ENCODE measurements at places on chromosomes 12 and 14.

- DNase-seq, result no peak
These were observed 10.2 kb downstream of the EP400 start for GRCh38 chr12:131959641-131960589.

- no peak for DNase-seq
These were observed 962.6 kb downstream of the AACS start for GRCh38 chr12:126027825-126028224.

DNA sequence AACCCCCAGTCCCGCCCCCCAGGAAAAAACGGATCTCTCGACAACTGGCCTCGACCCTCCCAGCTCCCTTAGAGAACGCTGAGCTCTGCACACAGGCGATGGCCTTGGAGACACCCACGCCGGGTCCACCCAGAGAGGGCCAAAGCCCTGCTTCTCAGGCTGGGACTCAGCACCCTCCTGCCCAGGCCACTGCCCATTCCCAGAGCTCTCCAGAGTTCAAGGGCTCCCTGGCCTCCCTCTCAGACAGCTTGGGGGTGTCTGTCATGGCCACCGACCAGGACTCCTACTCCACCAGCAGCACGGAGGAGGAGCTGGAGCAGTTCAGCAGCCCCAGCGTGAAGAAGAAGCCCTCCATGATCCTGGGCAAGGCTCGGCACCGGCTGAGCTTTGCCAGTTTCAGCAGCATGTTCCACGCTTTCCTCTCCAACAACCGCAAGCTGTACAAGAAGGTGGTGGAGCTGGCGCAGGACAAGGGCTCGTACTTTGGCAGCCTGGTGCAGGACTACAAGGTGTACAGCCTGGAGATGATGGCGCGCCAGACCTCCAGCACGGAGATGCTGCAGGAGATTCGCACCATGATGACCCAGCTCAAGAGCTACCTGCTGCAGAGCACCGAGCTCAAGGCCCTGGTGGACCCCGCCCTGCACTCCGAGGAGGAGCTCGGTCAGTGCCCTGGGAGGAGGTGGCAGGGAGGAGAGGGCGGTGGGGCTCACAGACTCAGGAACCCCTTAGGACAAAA lies 95.8 kb downstream of the LGMN start:
- DNase-seq, result no peak

DNA sequence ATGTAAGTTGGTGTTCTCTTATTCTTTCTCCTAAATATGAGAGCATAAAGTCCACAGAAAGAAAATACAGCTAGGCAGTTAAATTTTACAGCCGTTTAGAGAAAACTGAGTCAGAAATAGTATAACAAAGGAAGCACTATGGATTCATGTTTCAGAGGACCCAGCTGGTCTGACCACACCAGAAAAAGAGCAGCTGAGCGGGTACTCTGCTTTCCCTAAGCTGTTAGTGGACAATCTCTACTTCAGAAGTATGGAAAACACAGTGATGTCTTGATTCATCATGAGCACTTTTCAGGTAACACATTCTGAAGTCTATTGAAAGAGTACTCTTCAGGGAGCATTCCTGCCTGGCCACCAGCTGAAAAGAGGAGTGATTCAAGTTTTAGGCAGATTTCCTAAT lies 12.4 kb downstream of the PPM1H start:
- no peak for DNase-seq

- DNase-seq, result no peak
These were observed 1.1 kb upstream of the AQP5 start for GRCh38 chr12:49960474-49961110.

DNA sequence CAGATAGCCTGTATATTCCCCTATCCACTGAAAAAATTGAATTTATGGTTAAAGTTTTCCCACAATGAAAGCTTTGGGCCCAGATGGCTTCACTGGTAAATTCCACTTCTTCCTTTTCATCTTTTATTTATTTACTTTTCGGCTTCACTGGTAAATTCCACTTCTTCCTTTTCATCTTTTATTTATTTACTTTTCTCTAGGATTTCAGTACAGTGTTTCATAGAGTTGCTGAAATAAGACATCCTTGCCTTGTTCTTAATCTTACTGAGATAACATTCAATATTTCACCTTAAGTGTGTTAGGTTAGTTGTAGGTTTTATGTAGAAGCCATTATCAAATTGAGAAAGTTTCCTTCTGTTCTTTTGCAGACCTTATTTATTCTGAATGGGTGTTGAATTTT lies 18.9 kb upstream of the KLRG1 start:
- DNase-seq, result no peak

- DNase-seq, result no peak
These were observed 56.4 kb downstream of the RASSF9 start for GRCh38 chr12:85779768-85780167.

DNA sequence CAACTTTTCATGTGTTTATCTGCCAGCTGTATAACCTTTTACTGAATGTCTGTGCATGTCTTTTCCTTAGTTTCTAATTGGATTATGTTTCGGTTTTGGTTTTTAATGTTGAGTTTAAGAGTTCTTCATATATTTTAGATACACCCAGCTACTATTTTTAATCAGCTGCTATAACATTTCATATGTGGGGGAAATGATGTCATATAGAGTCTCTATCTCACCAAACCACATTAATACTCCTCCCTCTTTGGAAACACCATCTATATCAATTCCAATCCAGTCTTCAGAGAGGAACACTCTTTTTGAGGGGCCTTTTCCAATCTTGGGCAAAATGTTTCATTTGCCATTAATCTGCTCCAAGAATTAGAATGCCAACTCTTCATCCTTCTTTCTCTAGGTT lies 28.5 kb upstream of the GCH1 start:
- no peak for DNase-seq

DNA sequence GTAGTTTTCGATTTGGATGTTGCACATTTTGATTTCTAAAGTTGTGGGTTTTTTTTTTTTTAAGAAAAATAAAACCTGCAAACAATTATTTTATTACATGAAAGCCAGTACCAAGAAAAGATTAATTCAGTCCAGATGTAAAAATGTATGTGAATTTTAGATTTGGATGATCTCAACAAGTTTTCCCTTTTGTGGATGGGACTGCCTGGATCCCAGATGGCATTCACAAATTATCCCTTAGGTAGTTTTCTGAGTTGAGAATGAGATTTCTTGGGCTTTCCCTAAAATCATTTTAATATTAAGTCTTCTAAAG lies 2.8 kb downstream of the FRMD6 start:
- no peak for DNase-seq

DNA sequence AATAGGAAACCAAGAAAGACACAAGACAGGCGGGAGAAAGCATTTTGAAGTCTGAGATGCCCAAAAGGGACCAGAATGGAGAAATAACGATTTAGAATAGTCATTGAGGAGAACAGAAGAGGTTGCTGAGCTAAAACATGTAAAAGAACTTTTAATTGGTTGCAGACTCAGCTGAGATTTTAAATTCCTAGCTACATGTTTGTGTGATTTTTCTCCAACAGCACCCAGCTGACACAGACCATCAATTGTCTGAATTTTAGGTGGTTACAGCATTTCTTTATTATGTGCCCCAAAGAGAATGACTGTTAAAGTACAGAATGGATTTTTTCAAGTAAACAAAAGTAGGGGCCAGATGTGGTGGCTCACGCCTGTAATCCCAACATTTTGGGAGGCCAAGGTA lies 50.3 kb downstream of the BAZ1A start:
- DNase-seq, result no peak

DNA sequence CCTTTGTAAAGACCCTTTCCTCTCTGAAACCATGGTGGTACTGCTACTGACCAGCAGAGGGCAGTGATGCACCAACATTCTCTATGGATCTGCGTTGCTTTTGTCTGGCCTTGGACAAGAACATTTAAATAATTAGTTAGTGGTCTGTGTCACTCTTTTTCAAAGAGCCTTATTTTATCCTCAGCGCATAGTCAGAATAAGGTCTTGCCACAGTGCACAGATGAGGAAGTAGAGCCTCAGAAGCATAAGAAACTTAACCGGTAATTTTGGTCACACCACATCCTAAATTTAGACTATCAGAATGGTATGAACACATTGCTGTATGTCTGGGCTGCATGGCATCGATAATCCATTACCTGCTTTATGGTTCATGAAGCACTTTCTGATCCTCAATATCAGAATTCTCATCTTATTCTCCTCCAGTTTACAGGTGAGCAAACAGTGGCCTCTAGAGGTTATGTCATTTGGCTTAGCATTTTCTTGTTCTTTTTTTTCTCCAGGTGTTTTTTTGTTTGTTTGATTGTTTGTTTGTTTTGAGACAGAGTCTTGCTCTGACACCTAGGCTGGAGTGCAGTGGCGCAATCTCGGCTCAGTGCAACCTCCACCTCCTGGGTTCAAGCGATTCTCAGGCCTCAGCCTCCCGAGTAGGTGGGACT lies 23.7 kb upstream of the IFT81 start:
- DNase-seq, result peak; percentile 23

- no peak for DNase-seq
These were observed 9.4 kb downstream of the COX16 start for GRCh38 chr14:70350078-70350477.

- DNase-seq, result no peak
These were observed 113.9 kb downstream of the PRIMA1 start for GRCh38 chr14:93674343-93674742.

- no peak for DNase-seq
These were observed 36.6 kb downstream of the PCNX1 start for GRCh38 chr14:70943838-70944237.

GRCh38 chr14:90846511-90846910 lies 30.3 kb upstream of the TTC7B start:
- no peak for DNase-seq

- DNase-seq, result no peak
These were observed 6.5 kb downstream of the HIP1R start for GRCh38 chr12:122841544-122842321.

- DNase-seq, result no peak
These were observed 192.2 kb upstream of the LMNTD1 start for GRCh38 chr12:25745281-25745680.

DNA sequence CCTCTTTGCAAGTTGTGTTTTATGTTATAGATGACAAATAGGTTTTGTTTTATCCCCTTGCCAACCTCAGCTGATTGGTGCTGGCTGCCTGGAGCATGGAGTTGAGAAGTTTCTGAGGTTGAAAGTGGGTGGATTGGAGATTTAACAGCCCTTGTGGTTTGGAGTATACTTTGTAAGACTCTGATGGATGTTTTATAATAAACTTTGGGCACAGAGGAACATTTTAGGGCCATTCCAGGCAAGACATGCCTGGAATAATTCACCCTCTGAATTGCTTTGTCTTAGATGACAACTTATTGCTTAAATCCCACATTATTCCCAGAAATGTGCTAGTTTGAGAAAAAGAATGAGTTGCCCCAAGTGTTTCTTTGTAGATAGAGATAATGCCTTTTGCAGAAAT lies 158.9 kb downstream of the SLC5A8 start:
- no peak for DNase-seq

GRCh38 chr12:40015881-40016280 lies 90.0 kb downstream of the SLC2A13 start:
- no peak for DNase-seq

DNA sequence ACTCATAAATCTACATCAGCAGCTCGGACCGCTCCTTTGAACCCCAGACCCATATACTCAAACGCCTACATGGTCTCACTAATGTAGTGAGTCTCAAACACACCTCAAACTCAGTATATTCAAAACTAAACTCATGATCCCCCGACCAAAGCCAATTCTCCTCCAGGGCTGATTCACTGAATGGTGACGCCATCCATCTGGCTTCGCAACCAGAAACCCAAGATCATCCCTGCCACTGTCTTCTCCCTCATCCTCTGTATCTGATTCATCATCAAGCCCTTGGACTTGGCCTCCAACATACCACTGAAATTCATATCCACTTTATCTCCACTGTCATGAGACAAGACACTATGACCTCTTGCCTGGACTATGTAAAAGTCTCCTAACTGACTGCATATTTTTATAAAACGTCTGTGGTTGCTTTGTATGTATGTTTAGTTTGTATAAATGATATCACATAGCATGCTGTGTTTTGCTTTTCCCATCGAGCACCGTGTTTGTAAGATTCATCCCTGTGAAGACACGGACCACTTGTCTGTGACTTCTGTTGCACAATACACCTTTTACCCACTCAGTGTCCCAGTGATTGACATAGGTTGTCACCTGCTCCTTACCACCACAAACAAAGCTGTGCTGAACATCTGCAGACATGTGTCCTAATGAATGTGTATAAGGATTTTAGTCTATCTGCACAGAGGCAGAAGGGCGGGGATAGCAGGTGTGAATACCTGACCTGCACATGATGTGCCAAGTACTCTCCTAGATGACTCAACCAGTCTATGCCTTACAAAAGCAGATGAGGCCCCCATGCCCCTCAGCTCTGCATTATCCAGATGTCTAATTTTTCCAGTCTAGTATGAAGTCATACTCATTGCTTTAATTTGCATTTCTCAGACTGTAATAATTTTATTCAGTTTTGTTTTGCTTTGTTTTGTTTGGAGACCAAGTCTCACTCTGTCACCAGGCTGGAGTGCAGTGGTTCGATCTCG lies 76.9 kb downstream of the VWF start:
- DNase-seq, result no peak

DNA sequence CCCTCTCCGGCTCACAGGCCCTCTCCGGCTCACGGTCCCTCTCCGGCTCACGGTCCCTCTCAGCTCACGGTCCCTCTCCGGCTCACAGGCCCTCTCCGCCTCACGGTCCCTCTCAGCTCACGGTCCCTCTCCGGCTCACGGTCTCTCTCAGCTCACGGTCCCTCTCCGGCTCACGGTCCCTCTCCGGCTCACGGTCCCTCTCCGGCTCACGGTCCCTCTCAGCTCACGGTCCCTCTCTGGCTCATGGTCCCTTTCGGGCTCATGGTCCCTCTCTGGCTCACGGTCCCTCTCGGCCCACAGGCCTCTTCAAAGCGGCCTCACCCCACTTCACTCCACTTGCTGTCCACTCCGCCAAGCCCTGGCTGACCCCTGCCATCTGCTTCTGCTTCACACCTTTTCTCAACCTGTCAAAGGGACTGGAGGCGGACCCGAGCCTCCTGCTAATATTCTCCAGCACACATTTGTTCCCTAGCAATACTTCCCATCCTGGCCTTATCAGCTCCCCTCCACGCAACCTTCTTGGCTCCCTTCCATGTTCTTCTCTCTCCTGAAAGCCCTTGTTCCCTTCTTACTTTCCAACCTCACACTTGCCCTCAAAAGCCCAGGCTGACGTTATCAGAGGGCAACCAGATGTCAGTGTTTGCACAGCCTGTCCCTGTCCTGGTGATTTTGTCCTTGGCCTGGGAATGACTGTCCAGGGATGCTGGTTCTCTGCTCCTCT lies 176.7 kb downstream of the CALM1 start:
- DNase-seq, result no peak

GRCh38 chr12:531951-532585 lies 72.3 kb downstream of the B4GALNT3 start:
- no peak for DNase-seq

- DNase-seq, result no peak
These were observed 588.2 kb downstream of the NRXN3 start for GRCh38 chr14:78758333-78758732.

DNA sequence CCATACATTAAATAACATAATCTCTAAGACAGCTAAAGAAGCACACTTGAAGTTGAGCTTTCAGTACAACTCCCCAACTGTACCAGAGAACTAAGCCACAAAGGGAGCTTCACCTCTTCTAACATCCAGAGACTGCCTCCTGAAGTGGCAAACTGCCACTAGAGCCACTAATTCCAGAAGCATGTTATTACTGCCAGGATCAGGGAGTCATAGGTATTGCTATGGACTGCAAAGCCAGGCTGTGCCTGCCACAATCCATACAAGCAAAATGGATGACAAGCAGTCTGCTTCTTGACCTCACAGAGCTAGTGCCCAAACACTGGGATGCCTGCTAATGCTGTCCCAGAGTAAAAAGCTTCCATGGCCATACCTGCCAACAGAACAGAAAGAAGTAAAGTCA lies 160.1 kb downstream of the STXBP6 start:
- no peak for DNase-seq

Measured in stimulated activated CD8-positive, alpha-beta memory T cell treated with anti-CD3 and anti-CD28 coated beads, Interleukin-7, amount 100 ng/mL, for 1 hour (primary cell).